ENCODE measurements at places on chromosomes 7 and 10.

DNA sequence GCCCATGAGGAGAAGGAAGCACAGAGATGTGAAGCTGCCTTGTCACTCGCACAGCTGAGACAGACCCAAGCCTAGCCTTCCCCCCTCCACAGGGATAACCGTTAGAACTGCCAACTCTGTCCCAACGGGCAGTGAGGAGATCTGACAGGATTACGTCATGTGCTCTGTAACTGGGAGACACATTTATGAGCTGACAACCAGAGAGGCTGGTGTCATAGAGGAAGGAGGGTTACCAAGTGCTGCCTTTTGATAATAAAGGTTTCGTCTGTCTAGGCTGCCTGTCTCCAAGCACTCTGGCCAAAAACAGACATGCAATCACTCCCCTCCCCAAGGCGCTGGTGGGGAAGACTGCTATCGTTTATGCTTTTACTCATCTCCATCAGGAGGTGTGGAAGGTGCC, 165.9 kb downstream of the PLXNA4 start:
- no peak for DNase-seq

DNA sequence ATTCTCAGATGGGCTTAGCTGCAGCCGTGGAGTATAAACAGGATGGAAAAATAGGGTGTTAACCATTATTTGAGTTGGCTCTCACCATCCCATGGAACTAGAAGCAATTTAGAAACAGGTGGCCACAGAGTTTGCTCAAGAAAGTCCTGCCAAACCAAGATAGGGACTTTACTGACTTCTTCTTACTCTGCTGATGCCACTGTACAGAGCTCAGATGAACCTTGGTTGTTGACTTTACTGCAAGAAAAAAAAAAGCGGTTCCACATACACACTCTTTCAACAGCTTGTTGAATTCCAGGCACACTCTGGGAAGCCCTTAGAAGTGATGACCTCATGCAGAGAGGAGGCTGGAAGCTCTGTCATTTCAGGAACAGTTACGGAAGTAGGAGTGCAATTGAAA, 753.4 kb downstream of the NRG3 start:
- no peak for DNase-seq

GRCh38 chr7:31077484-31078362, 25.6 kb downstream of the ADCYAP1R1 start:
- DNase-seq, result no peak

GRCh38 chr7:49159536-49159935, 235.2 kb downstream of the CDC14C start:
- DNase-seq, result no peak

All from activated naive CD8-positive, alpha-beta T cell treated with anti-CD3 and anti-CD28 coated beads, Interleukin-2, amount 50 U/mL, for 24 hours (primary cell).